ENCODE measurements at places on chromosomes 11 and 22.

DNA sequence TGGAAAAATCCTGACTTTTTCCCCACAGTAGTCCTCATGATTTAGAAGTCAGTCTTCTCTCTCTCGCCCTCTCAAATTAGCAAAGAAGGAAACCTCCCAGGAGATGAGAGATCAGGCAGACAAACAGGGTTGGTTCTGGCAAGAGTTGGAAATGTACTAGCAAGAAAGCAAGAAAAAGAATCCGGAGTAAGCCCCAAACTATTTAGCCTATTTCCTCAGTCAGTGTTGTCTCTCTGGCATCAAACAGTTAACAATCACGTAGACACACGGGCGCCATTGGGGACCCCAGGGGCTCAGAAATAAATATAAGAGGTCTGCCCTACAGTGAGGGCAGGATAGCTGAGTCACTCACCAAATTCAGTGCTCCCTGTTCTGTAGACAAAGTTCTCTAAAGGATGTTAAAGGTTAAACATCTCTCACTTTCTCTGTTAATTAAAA is 4.7 kb downstream of the C11orf52 start:
- no peak for DNase-seq

- DNase-seq = no peak
Measured at GRCh38 chr22:19904935-19905334, 36.6 kb upstream of the COMT start.

GRCh38 chr22:21921729-21922128 is 30.9 kb downstream of the PPM1F start:
- DNase-seq = no peak

DNA sequence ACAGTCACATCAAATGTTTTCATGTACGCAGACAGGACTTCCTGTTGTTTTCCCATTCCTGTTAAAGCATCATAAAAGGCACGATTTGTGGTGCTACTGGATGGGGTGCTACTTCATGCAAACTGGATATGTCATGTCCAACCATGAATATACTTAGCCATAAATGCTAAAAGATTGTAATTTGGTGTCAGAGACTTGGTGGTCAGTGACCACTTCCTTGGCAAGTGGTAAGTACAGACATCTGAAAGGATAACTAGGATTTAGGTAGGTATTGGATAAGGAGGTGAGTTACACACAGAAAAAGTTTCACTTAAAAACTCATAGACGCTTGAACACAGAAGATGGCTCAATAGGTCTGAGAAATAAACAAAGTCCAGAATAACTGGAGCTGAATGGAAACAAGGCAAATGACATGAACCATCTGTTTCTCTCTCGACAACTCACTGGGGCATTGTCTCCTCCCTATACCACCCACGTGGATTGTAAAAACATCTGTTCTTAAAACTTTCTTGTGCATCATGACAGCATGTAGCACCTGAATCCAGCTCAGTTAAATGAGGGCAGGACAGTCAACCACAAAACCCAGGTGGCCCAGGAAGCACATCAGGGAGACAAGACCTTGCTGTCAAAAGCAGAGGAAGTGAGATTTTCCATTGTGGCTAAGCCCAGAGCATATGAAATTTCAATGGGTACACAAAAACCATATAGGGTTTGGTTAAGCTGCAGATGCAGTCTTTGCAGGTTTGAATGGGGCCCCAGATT is 22.1 kb upstream of the IGLL5 start:
- DNase-seq = peak; percentile 41

GRCh38 chr11:44622190-44622650 is 56.8 kb downstream of the CD82 start:
- DNase-seq = no peak

DNA sequence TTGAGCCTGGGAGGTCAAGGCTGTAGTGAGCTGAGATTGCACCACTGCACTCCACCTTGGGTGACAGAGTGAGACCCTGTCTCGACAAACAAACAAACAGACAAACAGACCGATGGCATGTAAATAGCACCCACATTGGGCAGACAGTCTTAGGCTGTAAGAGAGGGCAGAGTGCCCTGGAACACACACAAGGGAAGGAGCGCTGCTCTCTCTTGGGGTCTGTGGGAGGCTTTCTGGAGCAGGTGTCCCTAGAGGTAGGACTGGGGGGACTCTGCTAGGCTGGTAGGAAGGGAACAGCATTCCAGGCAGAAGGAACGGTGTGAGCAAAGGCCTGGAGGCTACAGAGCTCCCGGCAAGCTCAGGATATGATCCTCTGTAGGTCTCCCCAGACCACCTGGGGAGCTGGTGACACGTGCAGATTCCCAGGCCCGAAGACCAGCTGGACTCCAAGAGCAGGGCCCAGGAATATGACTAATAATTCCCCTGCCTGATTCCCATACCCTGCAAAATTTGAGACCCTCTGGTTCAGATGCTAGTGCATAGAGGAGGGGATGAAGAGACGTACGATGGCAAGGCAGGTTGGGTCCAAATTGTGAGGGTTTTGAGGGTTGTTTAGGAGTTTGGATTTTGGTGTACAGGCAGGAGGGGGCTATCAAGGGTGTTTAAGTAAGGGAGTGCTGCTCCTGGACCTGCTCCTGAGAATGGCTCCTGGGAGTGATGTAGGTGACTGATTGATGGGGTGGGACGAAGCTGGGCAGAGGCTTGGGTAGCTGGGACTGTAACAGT is 11.6 kb downstream of the SMIM38 start:
- no peak for DNase-seq

GRCh38 chr11:34364102-34364501 is 6.3 kb upstream of the ABTB2 start:
- no peak for DNase-seq

- no peak for DNase-seq
Measured at GRCh38 chr11:68709062-68709461, 24.7 kb downstream of the GAL start.

DNA sequence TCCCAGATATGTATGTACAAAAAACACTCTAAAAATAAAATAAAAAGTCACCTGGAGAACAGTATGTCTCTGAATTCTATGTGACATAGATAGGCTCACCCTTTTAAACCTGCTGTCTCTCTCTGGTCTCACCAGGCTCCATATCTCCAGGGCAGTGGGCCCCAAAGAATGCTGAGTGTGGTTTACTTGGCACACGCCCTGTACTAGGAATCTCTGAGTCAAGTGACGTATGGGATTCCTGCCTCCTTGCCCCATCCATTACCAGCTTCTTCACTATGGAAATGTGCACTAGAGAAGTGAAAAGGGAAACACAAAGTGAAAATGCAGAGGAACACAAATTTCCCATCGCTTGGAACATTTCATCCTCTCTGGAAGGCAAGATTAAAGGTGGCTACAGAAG is 722.2 kb upstream of the TENM4 start:
- no peak for DNase-seq

DNA sequence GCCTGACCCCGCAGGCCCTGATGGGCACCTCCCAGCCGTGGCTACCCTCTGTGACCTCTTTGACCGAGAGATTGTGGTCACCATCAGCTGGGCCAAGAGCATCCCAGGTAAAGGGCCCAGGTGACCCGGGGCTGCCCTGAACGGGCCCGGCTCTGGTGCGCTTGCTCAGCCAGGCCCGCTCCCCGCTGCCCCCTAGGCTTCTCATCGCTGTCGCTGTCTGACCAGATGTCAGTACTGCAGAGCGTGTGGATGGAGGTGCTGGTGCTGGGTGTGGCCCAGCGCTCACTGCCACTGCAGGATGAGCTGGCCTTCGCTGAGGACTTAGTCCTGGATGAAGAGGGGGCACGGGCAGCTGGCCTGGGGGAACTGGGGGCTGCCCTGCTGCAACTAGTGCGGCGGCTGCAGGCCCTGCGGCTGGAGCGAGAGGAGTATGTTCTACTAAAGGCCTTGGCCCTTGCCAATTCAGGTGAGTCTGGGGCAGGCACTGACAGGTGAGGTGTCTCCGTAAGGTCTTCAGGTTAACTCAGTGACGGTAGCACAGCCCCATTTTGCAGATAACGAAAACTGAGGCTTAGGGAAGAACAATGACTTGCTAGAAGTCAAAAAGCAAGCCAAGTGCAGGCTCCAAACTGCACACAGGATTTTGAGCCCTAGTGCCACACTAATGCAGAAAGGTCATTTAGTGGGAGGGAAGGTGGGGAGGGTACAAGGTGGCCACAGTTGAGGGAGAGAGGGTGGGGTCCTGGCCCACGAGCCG is 2.4 kb downstream of the TRMT112 start:
- no peak for DNase-seq

DNA sequence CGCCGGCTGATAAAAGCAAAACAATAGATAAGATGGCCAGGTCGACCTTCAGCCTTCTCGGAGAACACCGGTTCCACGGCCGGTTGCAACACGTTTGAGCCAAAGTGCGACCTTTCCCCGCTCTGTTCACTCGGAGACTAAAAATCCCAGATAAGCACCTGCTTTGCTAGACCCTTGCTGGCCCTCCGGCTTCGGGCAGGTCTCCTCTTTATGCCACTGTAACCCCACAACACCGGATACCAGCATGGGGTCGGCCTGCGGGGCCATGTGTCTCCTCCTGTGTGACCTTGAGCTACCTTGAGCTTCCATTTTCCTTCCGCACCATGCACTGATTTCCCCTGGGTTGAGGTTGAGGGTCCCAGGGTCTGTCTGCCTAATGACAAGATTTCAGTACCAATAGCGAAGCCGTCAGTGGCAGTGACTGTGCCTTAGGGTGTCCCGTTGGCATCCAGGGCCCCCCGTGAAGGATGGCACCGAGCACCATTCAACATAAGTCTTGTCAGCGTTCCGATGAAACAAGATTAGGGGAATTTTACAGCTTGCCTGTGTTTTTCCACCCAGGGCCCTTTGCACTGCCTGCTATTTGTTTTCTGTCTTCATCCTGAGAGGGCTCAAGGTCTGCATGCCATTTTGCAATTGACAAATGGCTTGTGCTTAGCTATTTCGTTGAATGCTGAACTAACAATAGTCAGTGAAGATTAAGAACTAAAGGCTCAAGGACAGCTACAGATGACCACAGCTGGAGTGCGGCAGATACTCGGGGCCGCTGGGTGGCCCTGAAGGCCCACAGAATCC is 118.6 kb downstream of the KCNQ1 start:
- DNase-seq = no peak

GRCh38 chr11:68441466-68442230 is 18.9 kb upstream of the PPP6R3 start:
- DNase-seq = no peak

GRCh38 chr11:107370390-107370789 is 87.2 kb downstream of the CWF19L2 start:
- DNase-seq = no peak
